ENCODE measurements at places on chromosomes 6 and 20.

- H3K36me3 ChIP-seq: no peaks in the 10 kb centered on the region
- peaks cover 7% of the 10 kb centered on the region for H3K4me1 ChIP-seq
- DNase-seq: peak; percentile 42
- no peak overlapping the region for H3K4me3 ChIP-seq
Measured at GRCh38 chr20:49612127-49612738, 44.3 kb upstream of the PTGIS start.

DNA sequence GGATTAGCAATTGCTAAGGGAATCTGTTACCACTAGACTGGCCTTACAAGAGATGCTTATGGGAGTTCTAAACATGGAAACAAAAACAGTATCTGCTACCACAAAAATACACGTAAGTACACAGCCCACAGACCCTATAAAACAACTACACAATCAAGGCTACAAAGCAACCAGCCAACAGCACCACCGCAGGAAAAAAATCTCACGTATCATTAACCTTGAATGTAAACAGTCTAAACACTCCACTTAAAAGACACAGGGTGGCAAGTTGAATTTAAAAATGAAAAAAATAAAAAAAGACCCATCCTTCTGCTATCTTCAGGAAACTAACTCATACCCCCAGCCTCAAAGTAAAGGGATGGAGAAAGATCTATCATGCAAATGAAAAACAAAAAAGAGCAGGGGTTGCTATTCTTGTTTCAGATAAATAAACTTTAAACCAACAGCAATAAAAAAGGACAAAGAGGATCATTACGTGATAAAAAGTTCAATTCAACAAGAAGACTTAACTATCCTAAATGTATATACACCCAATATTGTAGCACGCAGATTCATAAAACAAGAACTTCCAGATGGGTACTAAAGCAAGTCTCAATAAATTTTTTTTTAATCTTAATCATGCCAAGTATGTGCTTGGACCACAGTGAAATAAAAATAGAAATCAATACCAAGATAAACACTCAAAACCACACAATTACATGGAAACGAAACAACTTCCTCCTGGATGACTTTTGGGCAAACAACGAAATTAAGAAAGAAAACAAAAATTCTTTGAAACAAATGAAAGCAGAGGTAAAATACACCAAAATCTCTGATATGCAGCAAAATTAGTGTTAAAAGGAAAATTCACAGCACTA is 52.3 kb downstream of the RNGTT start:
- H3K4me3 ChIP-seq: no peak overlapping the region
- DNase-seq: no peak
- no peaks in the 10 kb centered on the region for H3K36me3 ChIP-seq
- H3K4me1 ChIP-seq: no peaks in the 10 kb centered on the region

DNA sequence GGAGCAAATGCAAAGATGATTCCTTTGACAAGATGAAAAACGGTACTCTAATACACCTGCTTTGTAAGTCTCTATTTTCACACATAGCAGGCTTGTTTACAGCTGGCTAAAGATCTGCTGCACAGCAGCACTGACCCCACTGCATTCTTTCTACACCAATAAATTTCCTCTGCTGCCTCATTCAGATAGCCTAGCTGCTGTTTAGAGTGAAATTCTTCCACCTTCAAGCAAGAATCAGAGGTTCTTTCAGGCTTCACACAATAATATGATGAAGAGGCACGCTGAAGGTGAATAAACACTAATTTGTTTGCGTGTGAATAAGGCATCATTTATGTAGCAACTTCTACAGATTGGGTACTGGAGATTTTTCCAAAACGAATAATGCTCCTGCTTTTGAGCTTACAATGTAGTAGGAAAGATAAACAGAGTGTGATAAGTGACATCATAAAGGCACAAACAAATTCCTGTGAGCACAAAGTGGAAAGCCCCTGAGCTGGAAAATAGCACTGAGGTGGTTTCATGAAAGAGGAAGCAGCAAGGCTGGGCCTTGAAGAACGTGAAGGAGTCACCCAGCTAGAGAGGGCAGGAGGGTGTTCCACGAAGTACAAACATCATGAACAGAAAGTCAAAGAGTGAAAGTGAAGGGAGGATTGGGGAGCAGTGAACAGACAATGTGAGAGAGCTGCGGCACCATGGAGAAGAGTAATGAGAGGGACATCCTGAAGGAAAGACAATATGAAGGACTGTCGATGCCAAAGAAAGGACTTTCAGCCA is 543.4 kb downstream of the CD83 start:
- no peak overlapping the region for H3K4me3 ChIP-seq
- H3K27me3 ChIP-seq: no peaks in the 10 kb centered on the region
- H3K4me1 ChIP-seq: no peaks in the 10 kb centered on the region
- no peaks in the 10 kb centered on the region for H3K36me3 ChIP-seq
- no peak for DNase-seq

DNA sequence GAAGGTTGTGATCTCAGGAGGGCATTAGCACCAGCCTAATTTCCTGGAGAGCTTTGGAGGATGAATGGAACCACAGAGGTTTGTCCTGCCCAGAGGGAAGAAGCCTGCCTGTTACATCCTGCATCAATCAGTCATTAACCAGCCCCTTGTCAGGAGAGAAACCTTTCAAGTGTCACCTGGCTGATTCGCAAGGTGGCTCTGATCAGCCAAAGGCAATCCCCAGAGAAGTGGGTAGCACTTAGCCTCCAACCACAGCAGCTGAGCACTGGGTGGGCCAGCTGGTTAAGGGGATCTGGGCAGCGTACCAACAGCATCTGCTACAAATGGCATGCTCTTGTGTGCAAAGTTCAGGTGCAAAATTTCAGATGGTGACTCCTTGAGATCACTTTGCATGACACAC is 26.9 kb downstream of the ANKEF1 start:
- no peak overlapping the region for H3K4me3 ChIP-seq
- no peaks in the 10 kb centered on the region for H3K27me3 ChIP-seq
- H3K27ac ChIP-seq: no peak overlapping the region
- no peak for DNase-seq

GRCh38 chr6:83962582-83962981 is 71.0 kb upstream of the MRAP2 start:
- no peak overlapping the region for H3K27ac ChIP-seq
- no peaks in the 10 kb centered on the region for H3K36me3 ChIP-seq
- H3K4me1 ChIP-seq: no peaks in the 10 kb centered on the region
- DNase-seq: no peak
- H3K27me3 ChIP-seq: no peaks in the 10 kb centered on the region

- H3K4me1 ChIP-seq: no peaks in the 10 kb centered on the region
- DNase-seq: no peak
- H3K4me3 ChIP-seq: no peak overlapping the region
- H3K27me3 ChIP-seq: no peaks in the 10 kb centered on the region
Measured at GRCh38 chr6:165760126-165760802, 97.2 kb upstream of the PDE10A start.

- H3K27ac ChIP-seq: no peak overlapping the region
- DNase-seq: no peak
- no peaks in the 10 kb centered on the region for H3K36me3 ChIP-seq
- H3K4me3 ChIP-seq: no peak overlapping the region
- H3K27me3 ChIP-seq: no peaks in the 10 kb centered on the region
- no peaks in the 10 kb centered on the region for H3K4me1 ChIP-seq
Measured at GRCh38 chr20:24782301-24782700, 166.8 kb upstream of the CST7 start.

GRCh38 chr20:57480444-57481160 is 44.3 kb downstream of the CTCFL start:
- no peaks in the 10 kb centered on the region for H3K36me3 ChIP-seq
- no peaks in the 10 kb centered on the region for H3K27me3 ChIP-seq
- no peak overlapping the region for H3K4me3 ChIP-seq
- no peaks in the 10 kb centered on the region for H3K4me1 ChIP-seq
- no peak overlapping the region for H3K27ac ChIP-seq

GRCh38 chr6:134622382-134623173 is 304.7 kb upstream of the SGK1 start:
- H3K4me3 ChIP-seq: no peak overlapping the region
- no peaks in the 10 kb centered on the region for H3K27me3 ChIP-seq
- H3K4me1 ChIP-seq: no peaks in the 10 kb centered on the region

GRCh38 chr20:61965606-61966491 is 99.8 kb downstream of the TAF4 start:
- no peaks in the 10 kb centered on the region for H3K4me1 ChIP-seq
- H3K27me3 ChIP-seq: peaks cover 18% of the 10 kb centered on the region
- no peak overlapping the region for H3K4me3 ChIP-seq
- no peaks in the 10 kb centered on the region for H3K36me3 ChIP-seq
- no peak overlapping the region for H3K27ac ChIP-seq

GRCh38 chr20:57507477-57507876 is 17.5 kb downstream of the CTCFL start:
- H3K36me3 ChIP-seq: no peaks in the 10 kb centered on the region
- DNase-seq: no peak
- no peaks in the 10 kb centered on the region for H3K4me1 ChIP-seq
- H3K27me3 ChIP-seq: no peaks in the 10 kb centered on the region
- no peak overlapping the region for H3K4me3 ChIP-seq
- H3K27ac ChIP-seq: no peak overlapping the region

DNA sequence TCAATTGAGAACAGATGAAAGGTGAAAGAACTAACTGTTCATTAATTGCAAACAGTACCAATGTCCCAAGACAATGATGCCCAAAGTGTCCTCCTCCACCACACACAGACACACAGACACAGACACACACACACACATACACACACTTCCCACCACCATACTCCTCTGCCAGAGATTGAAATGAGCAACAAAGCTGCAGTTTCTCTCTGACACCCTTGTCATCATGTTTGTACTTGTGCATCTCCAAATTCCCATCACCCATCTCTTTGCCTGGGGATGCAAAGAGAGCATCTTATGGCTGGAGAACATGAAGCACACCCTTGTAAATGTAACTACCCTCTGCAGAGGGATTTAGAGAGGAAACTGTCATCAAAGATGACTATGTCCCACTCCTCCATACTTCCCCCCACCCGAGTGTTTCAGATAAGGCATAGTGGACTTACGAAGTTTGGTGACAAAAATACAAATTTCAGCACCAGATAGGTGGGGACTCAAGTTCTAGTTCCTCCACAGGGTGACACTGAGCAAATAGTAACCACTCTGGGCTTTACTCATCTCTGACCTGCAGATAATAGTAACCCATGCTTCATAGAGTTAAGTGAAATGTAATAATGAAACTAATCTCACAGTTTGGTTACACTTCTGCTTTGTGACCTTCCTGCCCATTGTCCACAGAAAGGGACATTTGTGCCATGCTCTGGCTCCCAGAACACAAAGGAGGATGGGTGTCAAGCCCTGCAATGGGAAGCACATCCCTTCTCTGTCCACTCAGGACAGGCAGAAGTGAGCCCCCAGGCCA is 8.7 kb downstream of the MAFB start:
- H3K4me1 ChIP-seq: no peaks in the 10 kb centered on the region
- H3K4me3 ChIP-seq: no peak overlapping the region
- no peaks in the 10 kb centered on the region for H3K36me3 ChIP-seq
- no peak overlapping the region for H3K27ac ChIP-seq

DNA sequence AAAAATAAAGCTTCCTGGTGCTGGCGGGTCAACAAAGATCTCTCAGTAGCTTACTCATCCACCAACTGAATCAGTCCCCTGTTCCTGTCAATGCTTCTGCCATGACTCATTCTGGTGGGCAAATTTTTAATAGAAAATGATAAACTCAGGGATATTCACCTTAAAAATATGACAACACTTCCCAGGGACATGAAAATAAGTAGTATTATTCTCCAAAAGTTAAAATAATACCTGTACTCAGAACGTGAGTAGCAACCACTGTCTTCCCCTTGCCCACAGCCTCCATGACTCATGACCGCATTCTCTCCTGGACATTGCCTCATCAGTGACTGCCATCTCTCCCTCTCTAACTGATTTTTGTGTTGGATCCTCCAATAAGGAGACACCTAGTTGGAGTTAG is 552.3 kb downstream of the KIF16B start:
- no peaks in the 10 kb centered on the region for H3K27me3 ChIP-seq
- no peak overlapping the region for H3K27ac ChIP-seq
- no peak for DNase-seq
- H3K36me3 ChIP-seq: no peaks in the 10 kb centered on the region

GRCh38 chr6:144936764-144937163 is 651.6 kb downstream of the UTRN start:
- no peaks in the 10 kb centered on the region for H3K27me3 ChIP-seq
- no peak for DNase-seq
- no peak overlapping the region for H3K27ac ChIP-seq
- H3K4me3 ChIP-seq: no peak overlapping the region
- H3K36me3 ChIP-seq: no peaks in the 10 kb centered on the region

- H3K36me3 ChIP-seq: no peaks in the 10 kb centered on the region
- H3K27ac ChIP-seq: no peak overlapping the region
- H3K27me3 ChIP-seq: no peaks in the 10 kb centered on the region
- H3K4me1 ChIP-seq: no peaks in the 10 kb centered on the region
- peak; percentile 21 for DNase-seq
- no peak overlapping the region for H3K4me3 ChIP-seq
Measured at GRCh38 chr6:129567374-129567773, 142.6 kb downstream of the ARHGAP18 start.

- no peaks in the 10 kb centered on the region for H3K27me3 ChIP-seq
- no peaks in the 10 kb centered on the region for H3K36me3 ChIP-seq
- no peak for DNase-seq
- H3K27ac ChIP-seq: no peak overlapping the region
- H3K4me1 ChIP-seq: peaks cover 8% of the 10 kb centered on the region
Measured at GRCh38 chr6:135052939-135053338, 1.7 kb downstream of the HBS1L start.

- H3K36me3 ChIP-seq: no peaks in the 10 kb centered on the region
- H3K4me3 ChIP-seq: no peak overlapping the region
- no peak for DNase-seq
- no peaks in the 10 kb centered on the region for H3K27me3 ChIP-seq
Measured at GRCh38 chr6:144335914-144336313, 50.8 kb downstream of the UTRN start.
